ENCODE measurements at places on chromosomes 16 and 17. TPM values are rescaled to one million over a fixed set of nuclear protein-coding genes. Genes with fewer than 3 reads are reported as not detected.
A peak's percentile ranks its signal among the peaks of the same experiment; 100 is the strongest.

DNA sequence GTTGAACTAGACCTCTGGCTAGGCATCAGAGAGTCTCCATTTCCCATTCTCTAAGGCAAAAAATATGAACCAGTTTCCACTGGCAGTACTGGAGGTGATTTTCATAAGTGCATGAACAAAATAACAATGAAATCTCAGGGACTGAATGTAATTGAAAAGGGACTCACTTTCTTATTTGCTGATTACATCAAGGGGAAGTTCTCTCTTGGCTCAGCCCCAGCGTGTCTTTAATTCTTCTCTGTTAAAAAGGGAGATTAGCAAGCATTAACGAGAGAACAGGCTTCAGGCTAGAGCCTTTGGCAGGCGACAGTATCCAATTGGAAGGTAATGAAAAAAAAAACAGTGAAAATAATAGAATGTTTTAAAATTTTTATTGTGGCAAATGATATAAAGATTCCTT is 34.0 kb upstream of the ADAMTS18 start:
- no peak for DNase-seq

DNA sequence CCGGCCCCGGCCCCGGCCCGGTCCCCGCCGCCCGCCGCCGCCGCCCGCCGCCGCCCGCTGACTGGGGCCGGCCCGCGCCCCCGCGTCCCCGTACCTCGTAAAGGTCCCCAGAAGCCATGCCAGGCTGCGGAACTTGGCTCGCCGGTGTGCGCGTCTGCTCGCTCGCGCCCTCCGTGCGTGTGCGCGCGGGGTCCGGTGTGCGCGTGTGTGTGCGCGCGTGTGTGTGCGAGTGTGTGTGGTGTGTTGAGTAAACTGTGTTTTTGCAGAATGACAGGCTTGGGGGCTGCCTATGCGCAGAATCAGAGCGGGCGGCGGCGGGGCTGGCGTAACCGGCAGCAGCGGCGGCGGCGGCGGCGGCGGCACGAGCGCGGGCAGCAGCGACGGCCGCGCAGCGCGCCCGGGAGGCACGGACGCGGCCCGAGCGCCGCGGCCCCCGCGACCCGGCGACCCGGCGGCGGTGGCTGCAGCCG is 307 bp downstream of the CDYL2 start:
- DNase-seq: no peak

DNA sequence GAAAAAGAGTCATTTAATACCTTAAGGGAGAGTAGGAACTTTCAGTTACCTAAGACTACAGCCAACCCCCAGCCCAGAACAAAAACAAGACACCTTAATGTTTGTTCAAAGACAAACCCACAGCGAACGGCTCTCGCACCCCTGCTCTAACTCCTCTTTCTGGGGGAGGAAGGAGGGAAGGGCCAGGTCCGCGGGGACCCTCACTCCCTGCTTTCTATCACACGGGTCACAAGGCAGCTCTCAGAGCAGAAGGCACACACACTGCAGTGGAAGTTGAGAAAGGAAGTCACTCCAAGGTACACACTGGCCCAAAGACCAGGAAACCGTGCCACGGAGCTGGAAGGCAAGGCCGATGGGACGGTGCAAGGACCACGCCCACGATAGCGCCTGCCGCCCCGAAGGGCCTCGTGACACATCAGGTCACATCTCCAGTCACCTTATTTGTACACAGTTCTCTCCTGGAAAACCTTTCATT is 10.0 kb downstream of the LITAFD start:
- peak; percentile 42 for DNase-seq

The XYLT1 gene
- 14.8 TPM for total RNA-seq

DNA sequence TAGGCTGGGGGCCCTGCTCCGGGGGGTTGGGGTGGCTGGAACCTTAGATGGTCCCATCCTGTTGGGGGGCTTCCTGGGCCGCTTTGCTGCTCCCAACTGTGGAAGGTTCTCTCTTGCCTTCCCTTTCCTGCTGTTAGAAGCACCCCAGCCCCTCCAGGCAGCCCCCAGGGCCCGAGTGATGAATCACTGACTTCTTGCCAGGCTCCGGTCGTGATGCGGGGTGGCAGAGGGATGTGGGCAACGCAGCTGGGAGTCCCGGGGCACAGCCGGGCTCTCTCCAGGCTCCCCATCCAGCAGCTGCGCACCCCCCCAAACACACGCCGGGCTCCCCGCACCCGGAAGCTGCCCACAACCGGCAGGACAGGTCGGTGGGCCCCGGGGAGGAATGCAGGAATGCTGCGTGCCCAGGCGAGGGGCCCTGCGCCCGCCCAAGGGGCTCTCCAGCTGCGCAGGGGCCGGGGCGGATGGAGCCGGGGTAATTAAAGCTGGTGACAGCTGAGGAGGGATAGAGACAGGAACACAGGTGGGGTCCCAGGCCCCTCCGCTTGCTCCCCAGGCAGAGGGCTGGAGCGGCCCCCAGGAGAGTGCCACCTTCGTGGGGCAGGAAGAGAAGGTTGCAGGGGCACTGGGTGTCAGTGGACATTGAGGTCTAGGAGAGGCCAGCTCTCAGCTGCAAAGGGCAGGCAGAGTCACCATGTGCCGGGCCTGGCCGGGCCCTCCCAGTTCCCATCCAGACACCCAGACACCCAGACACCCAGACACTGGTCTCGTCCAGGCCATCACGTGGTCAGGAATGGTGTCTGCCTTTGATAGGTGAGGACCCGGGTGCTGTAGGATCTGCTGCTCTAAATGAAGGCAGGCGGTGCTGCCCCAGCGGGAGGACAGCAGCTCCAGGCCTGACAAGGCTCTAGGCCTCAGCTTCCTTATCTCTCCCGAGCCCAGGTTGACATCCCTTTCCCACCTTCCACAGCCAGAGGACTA is 15.0 kb upstream of the SLC38A10 start:
- DNase-seq: no peak

DNA sequence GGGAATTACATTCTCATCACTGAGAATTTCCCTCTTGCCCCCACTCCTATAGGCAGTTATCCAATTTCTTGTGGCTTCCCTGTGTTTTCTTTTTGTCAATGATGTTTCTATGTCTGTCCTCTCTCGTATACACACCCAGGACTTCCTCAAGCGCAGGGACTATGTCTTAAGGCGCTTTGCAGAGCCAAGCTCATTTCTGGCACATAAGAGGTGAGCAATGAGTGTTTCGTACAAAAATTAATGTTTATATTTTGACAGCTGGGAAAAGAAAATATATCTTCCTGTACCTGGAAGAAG is 947 bp downstream of the DDX42 start:
- no peak for DNase-seq

The CCDC78 gene
- 16.2 TPM for total RNA-seq

DNA sequence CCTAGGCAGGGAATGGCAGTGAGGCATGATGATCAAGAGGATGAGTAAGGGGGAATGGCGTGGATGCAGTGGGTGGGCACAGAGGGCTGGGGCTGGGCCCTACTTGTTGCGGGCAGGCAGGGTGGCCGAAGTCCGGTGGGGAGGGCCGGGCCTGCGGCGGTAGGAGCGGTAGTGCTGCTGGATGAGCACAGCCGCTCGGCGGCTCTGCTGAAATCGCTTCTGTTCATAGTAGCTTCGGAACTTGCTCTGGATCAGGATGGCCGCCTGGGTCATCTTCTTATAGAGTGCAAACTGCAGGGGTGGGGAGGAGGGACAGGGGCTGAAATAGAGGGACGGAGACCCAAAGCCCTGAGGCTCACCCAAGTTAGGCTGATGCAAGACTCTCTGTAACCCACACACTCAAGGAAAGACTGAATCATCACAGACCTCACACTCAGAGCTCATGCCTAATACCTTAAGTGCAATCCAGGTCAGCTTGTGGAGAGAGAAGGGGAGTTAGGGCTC is 1.5 kb upstream of the SPAG7 start:
- DNase-seq: no peak

The CCL17 gene
- total RNA-seq: 39.5 TPM

GRCh38 chr16:46850619-46851555 is 19.9 kb upstream of the C16orf87 start:
- DNase-seq: no peak

DNA sequence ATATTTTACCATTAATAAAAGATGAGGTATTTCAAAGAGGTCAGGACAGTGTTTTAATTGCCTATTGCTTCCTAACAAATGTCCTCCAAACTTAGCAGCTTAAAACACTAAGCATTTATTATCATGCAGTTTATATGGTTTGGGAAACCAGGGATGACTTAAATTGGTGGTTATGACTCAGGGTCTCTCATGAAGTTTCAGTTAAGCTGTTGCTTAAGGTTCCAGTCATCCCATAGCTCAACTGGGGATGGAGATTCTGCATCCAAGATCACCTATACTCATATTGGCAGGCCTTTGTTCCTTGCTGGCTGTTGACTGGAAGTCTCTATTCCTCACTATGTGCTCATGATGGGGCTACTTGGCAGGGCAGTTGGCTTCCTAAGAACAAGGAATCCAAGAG is 1329.9 kb upstream of the GOT2 start:
- DNase-seq: no peak

The FBXW10B gene
- not detected for total RNA-seq

The GGA2 gene
- total RNA-seq: 106 TPM

- no peak for DNase-seq
Observed at GRCh38 chr16:2523801-2524231, 3.6 kb downstream of the AMDHD2 start.

The TAF1C gene
- 32.6 TPM for total RNA-seq

The ABCC12 gene
- not detected for total RNA-seq

GRCh38 chr17:56812901-56813388 is 20.8 kb downstream of the C17orf67 start:
- DNase-seq: no peak

GRCh38 chr17:9427465-9428315 is 147.9 kb downstream of the STX8 start:
- DNase-seq: no peak

DNA sequence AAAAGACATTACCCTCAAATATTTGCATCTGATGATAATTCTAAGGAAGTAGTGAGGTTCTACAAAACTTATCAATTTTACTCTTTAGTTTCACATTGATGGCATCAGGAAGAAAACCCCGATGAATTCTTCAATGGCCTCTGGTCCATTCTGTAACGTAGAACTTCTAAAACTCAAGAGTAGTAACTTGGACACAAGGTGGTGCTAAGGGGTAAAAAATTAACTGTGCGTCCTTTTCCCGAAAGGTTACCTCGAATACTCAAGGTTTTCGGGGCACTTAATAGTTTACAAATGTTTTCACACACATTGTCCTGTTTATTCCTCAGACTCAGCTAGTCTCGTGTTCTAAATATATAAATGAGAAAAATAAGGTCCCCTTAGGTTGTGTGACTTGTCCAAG is 517.3 kb upstream of the ZFHX3 start:
- no peak for DNase-seq

The ZG16B gene
- 7.5 TPM for total RNA-seq

- DNase-seq: no peak
Observed at GRCh38 chr16:27311448-27311830, 2.3 kb upstream of the IL4R start.

- no peak for DNase-seq
Observed at GRCh38 chr17:39729280-39729851, 966 bp downstream of the MIEN1 start.

DNA sequence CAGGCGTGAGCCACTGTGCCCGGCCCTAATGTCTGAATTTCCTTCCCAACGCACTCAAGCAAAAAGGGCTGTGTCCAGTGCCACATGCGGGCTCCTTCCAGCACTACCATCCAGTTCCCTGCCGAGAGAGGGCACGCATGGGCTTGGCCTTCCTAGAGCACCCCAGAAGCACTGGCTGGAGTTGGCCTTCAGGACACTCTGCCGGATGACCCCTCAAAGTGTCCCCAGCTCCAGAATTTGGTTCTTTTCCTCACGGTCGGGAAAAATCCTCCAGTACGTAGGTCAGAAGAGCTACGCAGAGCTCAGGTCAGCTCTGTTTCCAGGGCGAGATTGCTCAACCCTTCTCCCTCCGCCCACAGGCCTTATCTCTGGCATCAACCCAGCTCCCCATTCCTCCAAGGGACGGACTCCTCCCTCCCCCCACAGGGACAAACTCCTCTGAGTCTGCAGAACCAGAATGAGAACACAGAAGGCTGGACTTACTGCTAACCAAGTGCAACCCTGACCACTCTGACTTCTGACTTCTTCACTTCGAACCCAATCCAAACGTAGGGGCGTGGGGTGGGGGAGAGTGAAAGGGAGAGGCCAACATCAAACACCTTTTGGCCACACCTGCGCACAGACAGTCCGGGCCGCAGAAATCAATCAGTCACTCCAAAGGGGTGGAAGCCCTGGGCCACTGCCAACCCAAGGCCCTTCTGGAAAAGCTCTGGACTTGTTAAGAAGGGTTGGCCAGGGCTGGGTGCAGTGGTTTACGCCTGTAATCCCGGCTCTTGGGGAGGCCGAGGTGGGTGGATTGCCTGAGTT is 3.6 kb downstream of the CDC42EP4 start:
- no peak for DNase-seq

Data from GM12878 (cell line).